Activated T-helper 1 cell treated with Interleukin-2 at 50 U/mL for 16 hours (primary cell): ENCODE measurements at places on chromosomes 7 and 10.

DNA sequence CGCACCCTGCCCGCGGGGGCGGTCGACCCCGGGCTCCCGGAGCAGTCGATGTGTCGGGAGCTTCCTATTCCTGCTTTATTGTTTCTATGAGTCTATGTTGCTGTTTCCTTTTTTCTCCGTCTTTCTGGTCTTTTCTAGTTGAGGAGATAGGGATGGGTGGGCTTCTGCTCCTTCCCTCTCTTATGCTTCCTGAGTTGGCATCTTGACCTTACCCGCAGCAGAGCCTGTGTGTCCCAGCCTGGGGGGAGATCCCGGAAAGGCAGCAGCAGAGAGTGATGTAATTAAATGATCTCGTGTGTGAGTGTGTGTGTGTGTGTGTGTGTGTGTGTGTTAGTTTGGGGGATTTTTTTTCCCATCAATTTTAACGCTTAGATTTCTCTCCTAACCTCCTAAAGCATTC, 486 bp upstream of the SORCS1 start:
- no peak for DNase-seq

- no peak for DNase-seq
Measured at GRCh38 chr7:56250135-56250534, 133.9 kb upstream of the NUPR2 start.

GRCh38 chr7:157016024-157016351, 5.5 kb upstream of the MNX1 start:
- no peak for DNase-seq

DNA sequence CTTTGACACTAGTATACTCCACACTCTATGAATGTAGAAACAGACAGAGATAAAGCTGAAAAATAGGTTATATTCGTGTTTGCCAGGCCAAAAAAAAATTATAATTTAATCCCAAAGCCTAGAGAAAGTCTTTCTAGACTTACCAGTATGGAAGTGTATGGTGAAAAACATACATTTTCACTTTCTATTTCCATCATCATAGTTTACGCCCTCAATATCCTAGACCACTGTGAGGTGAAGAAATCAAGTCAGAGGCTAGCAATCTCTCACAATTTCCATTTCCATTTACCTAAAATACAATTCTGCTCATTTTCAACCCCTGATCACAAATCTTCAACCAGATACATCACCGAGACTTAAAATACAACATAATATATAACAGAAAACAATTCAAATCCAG, 16.2 kb downstream of the GPR22 start:
- DNase-seq, result no peak

DNA sequence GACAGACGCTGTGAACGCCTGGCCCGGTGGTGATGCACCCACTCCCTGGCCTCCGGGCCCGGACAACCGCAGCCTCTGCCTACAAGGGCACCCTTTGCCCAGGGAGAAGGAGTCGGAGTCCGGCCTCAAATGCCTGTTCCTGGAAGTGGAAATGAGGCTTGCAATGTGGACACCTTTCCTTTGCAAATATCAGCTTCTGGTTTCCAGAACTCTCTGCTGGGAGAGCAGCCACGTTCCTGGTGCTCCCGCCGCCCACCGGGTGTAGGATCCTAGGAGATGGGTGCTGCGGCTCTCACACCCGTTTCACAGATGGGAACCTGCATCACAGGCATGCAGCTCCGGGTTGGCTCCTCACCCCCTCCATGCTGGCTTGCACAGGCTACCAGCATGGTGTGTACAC, 2.9 kb downstream of the FOXL3 start:
- DNase-seq, result no peak

- DNase-seq, result no peak
Measured at GRCh38 chr7:137209151-137209817, 134.2 kb downstream of the PTN start.

DNA sequence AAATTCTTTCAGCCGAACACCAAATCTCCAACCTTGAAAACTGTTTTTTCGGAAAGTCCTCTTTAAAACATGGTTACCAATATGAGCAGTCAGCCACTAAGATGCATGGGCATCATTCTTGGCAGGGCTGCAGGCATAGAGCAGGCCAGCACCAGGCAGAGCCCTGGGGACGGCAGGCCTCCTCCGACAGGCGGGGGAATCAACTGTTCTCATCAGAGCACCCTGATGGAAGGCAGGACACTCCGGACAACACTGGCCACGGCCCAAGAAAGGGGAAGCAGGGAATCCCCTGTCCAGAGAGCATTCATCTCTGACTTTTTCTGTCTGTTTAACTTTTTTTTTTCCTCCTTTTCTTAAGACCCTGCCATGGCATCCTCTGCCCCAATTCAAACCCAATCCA, 1.4 kb upstream of the NOS3 start:
- DNase-seq, result no peak

DNA sequence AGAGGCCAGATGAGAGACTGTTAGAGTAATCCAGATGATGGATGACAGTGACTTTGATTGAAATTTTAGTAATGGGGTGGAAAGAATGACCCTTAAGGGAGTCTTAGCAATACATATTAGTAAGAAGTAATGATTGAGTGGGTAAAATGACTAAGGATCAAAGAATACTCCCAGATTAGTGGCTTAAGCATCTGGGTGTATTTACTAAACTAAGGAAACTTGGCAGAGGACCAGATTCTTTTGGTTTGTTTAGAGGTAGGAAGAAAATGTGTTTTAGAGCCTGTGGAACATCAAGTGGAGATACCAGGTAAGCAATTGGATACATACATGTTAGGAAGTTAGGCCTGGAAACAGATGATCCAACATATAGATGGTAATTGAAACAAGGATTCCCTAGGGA, 58.8 kb upstream of the ADRA2A start:
- DNase-seq, result no peak

- no peak for DNase-seq
Measured at GRCh38 chr7:143987513-143987912, 12.6 kb upstream of the OR6B1 start.

DNA sequence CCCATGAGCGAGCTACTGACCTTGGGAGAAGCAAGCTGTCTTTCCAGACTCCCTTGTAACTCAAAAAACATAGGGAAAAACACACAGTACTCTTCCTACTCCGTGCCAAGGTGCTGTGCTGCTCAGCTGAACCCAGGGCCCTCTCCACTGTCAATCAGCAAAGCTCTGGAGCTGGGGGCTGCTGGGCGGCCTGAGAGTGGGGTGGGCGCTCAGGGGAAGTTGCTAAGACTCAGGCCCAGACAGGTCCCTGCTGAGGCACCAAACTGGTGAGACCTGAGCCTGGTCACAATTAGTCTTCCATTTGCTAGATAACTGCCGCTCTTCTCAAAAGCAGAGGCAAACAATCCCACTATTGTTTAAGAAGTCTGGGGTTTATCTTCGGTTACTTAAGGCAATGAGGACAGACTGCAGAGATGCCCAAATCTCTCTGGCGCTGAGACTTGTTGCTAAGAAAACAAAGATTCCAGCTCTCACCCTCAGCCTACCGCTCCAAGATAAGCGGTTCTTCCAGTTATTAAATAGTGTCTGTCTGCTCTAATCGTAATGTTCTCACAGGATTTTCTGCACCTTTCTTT, 22.0 kb downstream of the STEAP1B start:
- no peak for DNase-seq

GRCh38 chr10:113426181-113426877, 126.5 kb upstream of the HABP2 start:
- DNase-seq, result no peak

GRCh38 chr10:1476455-1476803, 260.9 kb downstream of the ADARB2 start:
- no peak for DNase-seq

GRCh38 chr7:38975944-38976392, 1.7 kb upstream of the POU6F2 start:
- DNase-seq, result no peak

DNA sequence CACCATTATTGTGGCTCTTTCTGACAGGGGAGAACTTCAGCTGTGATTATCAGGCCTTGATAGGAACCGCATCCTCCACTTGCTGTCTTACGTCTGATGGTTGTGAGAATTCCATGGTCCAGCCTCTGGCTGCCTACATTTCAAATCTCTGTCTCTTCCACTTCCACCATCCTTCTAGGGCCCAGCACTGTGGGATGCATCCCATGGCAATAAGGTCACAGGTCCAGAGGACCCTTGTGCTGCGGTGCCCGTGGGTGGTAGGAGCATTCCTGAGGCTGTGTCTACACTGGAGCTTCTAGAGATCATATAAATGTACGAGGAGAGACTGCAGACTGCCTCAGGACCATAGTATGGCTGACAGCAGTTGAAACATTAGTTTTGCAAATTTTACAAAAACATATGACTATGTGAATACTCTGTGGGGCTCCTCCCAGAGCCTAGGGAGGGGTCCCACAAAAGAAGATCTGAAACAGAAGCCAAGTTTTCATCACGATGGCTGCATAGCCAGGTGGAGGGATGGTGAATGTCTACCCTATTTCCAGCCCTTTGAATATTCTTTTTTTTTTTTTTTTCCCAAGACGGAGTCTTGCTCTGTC, 11.8 kb downstream of the CALML3 start:
- DNase-seq, result no peak

GRCh38 chr7:90720984-90721760, 125.1 kb downstream of the CDK14 start:
- DNase-seq, result no peak

- DNase-seq, result no peak
Measured at GRCh38 chr10:34423673-34424625, 391.1 kb downstream of the PARD3 start.

DNA sequence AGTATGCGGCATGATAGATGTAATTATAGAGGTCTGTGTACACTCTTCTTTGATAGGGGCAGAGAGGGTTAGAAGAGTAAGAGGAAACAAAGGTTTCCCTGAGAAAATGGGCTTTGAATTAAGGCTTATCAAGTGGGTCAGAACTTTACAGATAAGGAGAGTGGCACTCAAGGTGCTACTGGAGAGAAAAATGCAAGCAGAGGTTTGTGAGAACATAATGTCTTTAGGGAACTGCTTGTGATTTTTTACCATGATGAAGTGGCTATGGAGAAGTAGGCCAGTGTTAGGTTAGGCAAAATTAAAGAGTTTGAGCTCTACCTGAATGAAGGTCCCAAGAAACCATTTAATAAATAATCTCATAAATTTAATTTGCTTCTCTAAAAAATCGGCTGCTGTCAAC, 14.3 kb downstream of the STARD3NL start:
- no peak for DNase-seq

DNA sequence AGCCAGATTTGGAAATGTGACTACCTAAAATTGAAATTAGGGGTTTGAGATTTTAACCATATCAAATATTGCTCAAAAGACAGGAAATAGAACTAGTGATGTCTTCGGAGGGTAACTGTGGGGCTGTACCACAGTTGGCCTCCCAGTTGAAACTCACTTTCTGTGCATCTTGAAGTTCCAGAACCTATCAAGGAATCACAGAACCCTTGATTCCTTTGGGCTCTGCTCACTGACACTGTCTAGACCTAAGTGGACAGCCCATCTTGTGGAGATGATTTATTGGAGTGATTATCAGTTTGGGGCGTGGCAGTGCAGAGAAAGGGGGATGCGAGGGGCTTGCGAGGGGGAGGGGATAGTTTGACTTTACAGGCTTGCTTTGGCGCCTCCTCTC, 134.2 kb upstream of the GJD4 start:
- DNase-seq, result no peak

GRCh38 chr10:125162120-125162931, 2.0 kb upstream of the CTBP2 start:
- DNase-seq, result no peak

DNA sequence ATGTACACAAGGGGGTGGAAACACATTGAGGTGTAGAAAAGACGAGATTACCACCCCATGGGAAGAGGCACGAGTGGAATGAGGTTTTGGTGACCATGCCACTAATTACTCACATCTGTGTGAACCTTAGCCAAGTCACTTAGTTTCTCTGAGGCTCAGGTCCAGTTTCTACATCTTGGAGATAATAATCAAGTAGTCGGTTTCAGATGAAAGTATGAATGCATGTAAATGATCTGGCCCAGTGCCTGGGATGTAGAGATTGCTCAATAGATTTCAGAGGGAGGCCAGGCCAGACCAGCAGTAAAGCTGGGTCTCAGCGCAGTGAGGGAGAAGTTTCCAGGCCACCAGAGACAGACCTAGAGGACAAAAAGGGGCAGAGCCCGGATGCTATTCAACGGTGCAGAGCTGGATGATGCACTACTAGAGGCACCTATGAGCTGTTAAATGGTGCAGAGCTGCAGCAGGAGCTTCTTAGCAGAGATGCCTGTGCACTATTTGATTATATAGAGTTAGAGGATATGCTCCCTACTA, 725.1 kb downstream of the GRID1 start:
- no peak for DNase-seq

- DNase-seq, result no peak
Measured at GRCh38 chr10:104706886-104707285, 65.8 kb downstream of the SORCS3 start.

GRCh38 chr7:111756687-111757178, 194.4 kb upstream of the IMMP2L start:
- DNase-seq, result no peak

GRCh38 chr7:41916450-41916927, 213.6 kb upstream of the INHBA start:
- DNase-seq, result no peak

GRCh38 chr7:105530546-105530945, 1.5 kb upstream of the RINT1 start:
- no peak for DNase-seq

DNA sequence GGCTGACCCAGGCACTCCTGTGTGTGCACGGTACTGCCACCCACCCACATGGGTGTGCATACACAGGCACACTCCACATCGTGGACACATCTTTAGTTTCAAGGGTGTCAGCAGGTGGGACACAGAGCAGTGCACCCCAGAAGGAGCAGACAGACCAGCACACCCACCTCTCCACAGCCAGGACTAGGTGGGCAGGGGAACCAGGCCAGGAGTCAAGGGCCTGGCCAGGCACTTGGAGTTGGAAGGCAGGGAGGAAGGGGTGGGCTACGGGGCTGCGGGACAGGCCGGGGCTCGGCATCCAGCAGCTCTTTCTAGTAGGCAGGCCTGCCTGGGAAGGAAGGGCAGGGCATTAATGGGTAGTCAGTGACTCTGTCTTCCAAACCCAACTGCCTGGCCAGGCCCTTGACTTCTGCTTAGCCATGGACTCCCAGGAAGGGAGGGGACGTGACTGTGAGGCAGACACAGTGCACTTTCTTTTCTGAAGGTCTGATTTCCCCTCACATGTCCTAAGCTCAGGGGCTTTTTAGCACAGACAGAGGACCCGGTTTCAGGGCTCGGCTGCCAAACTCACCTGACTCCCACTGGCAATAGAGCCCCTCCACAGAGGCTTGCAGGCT, 14.6 kb downstream of the RASGEF1A start:
- DNase-seq, result no peak
